Pulmonary artery endothelial cell (primary cell): ENCODE measurements at places on chromosomes 1 and 21. TPM values are rescaled to one million over a fixed set of nuclear protein-coding genes. Genes with fewer than 3 reads are reported as not detected.

The MYBPH gene
- not detected in 2 replicates for total RNA-seq

The TBX15 gene
- 0.04 TPM in 1 of 2 replicates, not detected in the other for total RNA-seq

The HORMAD1 gene
- total RNA-seq: 0.04 TPM in 1 of 2 replicates, not detected in the other

The INTS11 gene
- 72.4 and 76.0 TPM in 2 replicates for total RNA-seq

The C21orf91 gene
- total RNA-seq: 4.7 and 8.1 TPM in 2 replicates

The PLA2G2F gene
- not detected in 2 replicates for total RNA-seq

The CD34 gene
- 16.9 and 26.1 TPM in 2 replicates for total RNA-seq

The TSPAN1 gene
- total RNA-seq: 0.21 and 0.59 TPM in 2 replicates

The PTAFR gene
- 0.20 and 0.21 TPM in 2 replicates for total RNA-seq
